IPS-NIHi11 (cell line): ENCODE measurements at places on chromosomes 4 and X.

DNA sequence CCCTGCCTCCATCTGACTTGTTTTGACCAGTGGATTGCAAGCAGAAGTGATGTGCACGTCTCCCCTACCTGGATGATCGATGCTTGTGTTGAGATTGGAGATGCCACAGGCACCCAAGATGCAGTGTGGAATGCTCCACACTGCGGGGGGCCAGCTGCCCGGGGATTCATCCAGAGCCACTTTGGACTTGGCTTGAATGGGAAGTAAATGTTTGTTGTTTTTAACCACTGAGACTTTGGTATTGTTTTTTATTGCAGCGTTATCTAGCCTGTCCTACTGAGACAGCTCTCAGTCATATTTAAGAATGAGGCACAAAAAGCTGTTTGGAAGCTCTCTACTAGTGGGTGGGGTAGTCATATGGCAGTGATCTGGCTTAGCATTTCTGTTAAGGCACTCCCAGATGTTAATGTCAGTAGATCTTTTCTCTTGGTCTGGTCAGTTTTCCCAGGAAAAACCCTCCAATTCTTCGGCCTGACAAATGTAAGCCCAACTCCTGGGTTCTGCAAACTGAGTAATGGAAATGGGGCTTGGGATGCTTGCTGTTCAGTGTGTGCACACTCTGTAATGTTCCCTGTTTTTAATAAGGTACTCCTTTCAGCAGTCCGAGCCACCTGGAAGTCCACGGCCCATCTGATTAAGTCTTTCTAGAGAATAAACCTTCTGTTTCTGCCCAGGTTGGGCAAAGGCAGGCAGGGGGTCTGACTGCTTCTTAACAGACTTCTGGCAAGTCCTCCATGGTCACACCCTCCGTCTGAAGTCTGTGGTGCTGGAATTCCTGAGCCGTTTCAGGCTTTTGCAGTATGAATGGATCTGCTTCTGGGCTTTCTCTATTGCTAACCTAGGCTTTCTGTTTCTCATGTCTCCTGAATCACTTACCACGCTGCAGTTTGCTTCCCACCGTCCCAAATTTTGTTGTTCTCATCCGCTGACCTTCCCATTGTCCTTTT, 74.8 kb downstream of the WWC2 start:
- DNase-seq = peak; percentile 38

DNA sequence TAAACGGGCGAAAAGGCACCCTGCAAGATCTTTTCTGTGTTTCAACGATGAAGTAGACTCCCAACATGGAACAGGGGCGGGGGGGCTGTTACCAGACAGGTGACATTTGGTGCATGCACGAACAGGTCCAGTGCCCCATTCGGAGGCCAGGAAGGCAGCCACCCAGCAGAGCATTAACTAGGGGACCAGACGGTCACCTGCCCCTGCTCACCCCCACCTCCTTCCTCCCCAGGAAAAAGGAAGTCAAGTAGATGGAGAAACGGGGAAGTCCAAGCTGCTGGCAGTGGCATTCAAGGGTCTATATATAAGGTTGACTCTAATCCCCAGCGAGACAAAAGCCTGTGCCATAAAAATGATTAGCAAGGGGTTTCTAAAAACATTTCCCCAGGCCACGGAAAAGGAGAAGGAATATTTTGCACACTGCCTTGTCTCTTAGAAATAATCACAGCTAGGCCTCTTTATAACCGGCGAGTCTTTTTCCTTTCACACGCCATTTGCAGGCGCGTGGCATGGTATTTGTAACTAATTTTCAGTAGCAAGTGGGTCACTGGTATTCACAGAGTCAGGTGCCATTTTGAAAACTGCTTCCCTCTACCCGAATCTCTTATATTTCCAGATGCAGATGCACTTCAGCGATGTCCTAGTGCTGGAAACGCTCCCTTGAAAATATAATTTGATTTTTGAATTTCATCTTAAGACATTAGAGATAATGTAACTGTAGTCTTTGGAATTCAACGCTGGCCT, 1.2 kb upstream of the TMSB4X start:
- DNase-seq = no peak

DNA sequence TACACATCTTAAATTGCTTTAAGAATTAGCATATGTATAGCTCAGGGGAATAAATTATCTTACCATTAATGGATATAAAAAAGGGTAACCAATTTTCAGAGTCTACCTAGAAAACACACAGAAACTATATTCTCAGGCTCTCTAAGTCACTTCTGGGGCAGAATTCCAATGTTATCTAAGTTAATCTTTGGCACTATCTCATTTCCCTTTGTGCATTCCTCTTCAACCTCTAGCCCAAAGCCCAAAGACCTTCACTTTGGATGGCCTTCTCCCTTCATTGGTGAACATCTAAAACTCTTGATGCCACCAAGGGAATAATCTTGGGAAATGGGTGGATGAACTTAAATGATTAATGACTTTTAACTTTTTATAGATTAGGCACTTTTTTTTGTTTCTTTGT, 108.3 kb downstream of the APBB2 start:
- no peak for DNase-seq

DNA sequence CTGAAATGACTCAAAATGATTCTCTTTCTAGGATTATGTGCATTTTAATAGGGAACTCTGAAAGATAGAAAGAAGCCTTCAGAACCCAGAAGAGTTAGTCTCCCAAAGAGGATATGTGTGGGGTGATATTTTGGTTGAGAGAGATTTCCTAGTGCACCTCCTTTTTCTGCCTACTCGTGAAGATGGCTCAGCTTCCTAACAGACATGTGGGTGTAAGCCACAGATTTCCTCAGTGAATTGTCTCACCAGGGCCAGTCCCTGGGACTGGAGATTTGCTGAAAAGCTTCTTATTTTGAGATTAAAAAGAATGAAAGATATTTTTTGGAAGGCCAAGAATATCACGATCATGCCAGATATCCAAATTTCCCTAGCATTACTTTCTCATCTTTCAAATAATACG, 42.8 kb downstream of the MAGEB17 start:
- DNase-seq = no peak

DNA sequence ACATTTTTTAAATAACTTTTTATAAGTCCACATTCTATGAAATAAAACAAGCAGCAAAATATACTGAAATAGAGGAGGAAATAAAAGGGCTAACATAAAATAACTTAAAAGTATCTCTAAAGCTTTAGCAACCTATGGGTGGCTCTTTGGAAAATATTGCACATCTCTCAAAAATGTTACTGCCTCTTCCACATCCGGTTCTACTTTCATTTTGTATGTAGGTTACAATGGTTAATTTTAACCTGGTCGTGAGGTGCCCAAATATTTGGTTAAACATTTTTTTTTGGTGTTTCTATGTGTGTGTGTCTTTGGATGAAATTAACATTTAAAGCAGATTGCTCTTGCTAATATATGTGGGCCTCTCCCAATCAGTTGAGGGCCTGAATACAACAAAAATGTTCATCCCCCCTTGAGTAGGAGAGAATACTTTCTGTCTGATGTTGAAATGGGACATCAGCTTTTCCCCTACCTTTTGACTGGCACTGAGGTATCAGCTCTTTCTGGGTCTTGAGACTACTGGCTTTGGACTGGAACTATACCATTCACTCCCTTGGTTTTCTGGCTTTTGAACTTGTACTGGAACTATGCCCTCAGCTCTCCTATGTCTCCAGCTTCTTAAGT, 353.0 kb downstream of the ADAM29 start:
- DNase-seq = no peak

DNA sequence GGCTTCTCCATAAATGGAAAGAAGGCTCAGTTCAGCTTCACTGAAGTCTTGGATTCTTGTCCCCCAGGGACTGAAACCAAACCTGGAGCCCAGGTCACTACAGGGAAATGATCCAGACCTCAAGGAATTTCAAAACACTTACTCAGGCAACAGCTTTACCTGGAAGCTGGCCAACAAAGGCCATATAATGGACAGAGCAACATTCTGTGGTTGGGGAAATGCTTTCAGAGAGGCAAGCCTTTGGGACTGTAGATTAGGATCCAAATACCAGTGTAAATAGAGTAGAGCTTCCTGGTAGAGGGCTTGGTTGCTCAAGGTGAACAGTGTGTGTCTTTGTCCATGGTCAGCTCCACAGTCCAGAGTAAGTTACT, 57.0 kb upstream of the PROM1 start:
- DNase-seq = peak; percentile 49

DNA sequence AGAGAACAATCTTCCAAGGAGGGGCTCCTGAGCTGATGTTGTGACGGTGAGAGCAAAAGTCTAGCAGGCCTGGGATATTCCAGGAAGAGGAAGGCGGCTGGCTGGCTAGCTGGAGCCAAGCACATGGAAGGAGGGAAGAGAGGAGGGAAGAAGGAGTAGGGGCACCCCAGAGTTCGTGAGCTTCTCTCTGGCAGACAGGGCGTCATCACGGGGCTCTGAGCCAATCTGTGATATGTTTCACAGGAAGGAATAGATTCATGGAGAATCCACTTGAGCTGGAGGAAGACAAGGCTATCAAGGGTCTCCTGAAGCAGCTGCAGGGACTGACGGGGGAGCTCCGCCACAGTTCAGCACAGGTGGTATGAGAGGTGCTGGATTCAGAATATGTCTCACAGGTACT, 73.6 kb downstream of the DHRSX start:
- DNase-seq = no peak

DNA sequence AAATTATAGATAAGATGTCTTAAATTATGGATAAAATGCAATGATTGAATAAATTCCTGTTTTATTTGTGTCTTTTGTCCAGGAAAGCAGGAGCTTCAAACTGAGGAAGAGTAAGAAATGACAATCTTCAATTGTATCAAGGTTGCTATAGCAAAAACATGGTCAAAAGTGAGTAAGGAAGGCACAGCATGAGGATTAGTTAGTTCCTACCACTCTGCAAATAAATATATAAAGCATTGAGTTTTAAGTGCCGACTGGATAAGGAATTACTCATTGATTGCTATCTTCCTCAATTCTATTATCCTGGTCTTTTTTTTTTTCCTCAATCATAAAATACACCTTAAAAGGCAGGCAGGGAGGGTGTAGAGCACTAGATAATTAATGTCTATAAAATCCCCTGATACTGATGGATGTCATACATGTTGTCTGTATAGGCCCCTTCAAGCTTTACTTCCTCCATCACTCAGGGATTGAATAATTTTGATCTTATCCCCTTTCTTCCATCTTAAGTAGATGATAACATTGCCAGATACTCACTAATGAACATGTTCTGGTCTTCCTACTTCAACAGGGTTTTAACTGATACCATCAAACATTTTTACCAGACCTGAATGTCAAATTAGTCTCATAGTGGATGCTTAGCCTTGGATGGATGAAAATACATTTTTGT, 86.6 kb downstream of the MID1 start:
- DNase-seq = no peak

DNA sequence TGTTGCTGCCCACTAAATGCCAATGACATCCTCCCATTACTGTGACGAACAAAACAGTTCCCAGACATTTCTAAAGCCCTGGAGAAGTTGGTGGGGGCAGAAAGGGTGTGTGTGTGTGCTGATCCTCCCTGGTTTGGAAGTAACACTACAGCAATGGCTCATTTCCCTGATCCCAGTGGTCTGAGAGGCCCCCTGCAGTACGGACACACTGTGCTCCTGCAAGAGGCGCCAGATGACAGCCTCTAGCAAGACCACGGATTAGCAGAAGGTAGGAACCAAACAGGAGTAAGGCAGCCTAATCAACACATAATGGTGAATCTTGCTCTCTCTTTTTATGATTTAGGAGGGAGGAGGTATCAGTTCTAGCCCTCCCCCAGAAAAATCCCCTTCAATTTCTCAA, 49.6 kb downstream of the CHRDL1 start:
- DNase-seq = no peak

DNA sequence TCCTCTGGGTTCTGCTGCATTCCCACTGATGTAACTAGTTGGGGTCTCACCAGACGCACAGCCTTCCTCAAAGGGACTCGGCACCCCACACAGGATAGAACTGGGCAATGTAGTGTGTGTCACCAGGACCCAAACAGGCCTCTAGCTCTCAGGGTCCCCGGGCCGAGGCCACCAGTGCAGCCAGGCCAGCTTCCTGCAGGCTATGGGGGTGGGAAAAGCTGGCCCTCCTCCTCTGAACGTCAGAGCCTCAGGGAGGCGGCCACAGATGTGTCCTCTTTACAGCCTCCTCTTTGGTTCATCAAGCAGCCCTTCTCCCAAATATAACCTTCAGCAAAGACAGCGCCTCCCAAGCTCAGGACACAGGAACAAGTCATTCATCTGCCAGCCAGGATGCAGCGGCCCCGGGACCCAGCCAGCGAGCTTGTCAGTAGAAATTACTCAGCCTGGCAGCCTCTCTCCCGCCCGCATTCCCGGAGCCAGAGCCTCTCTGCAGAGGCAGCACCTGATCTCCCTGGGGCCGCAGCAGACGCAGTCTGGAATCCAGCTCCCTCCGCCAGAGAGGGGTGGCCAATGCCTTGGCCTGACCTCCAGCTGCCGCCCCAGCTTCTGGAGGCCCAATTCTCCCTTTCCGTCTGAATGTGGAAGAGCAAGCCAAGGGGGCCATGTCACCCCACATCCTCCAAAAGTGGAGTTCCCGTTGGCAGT, 288.5 kb downstream of the FBXW7 start:
- no peak for DNase-seq

DNA sequence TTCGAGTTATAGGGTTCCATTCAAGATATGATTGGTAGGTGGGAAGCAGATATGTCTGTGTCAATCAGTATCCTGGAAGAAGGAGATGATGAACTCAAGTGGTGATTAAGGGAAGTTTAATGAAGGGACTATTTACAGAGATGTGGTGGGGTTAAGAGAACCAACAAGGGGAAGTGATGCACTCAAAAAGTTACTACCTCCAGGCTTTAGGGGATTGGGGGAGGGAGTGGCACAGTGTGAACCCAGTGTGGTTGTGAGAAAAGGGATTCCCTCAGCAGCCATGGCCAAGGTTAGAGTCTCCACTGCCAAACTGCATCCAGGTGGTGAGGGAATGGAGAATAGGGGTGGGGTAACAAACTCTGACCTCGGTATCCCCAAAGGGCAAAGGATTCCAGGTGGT, 27.9 kb downstream of the PKD2 start:
- DNase-seq = no peak

GRCh38 chr4:37890801-37891259, at the start of gene TBC1D1:
Gene TBC1D1, plus strand, starts transcription at chr4:37891084. Its CDS starts 11,012 bp downstream, at chr4:37902096.
- DNase-seq = peak; percentile 48

GRCh38 chrX:640641-641040, 10.1 kb downstream of the SHOX start:
- DNase-seq = no peak

DNA sequence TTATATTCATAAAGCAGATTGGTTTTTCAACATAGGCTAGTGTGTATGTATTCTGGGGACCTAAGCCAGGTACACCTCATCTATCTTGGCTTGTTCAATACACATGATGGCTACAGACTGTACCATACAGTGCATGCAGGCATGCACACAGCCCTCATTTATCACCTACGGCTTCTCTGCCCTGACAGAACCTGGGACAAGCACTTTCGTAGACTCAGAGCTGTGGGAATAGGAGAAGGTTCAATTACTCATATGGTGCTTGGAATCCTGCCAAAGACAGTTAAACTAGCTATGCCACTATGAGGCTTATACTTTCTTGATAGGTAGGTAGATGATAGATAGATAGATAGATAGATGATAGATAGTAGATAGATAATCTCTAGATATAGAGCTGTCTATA, 457.2 kb downstream of the GALNTL6 start:
- DNase-seq = no peak

DNA sequence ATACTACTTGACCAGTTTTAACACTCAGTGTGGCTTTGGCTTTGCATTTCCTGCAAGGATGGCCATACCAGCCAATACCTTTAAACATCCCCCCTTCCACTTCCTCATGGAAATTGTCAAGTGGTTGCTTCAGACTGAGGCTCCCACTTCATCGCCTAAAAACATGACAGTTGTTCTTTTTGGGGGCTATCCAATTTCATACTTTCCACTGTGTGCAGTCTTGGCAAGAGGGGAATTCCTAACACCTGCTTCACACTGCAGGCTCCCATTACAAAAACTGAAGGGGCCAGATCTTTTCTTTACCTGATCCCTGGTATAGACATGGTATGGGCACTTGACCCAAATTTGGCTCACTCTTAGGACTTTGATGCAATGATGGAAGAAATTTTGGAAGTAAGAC, 28.5 kb upstream of the TSR2 start:
- no peak for DNase-seq
